NCI-H1048 (cell line): ENCODE measurements at places on chromosomes 16 and 17.

DNA sequence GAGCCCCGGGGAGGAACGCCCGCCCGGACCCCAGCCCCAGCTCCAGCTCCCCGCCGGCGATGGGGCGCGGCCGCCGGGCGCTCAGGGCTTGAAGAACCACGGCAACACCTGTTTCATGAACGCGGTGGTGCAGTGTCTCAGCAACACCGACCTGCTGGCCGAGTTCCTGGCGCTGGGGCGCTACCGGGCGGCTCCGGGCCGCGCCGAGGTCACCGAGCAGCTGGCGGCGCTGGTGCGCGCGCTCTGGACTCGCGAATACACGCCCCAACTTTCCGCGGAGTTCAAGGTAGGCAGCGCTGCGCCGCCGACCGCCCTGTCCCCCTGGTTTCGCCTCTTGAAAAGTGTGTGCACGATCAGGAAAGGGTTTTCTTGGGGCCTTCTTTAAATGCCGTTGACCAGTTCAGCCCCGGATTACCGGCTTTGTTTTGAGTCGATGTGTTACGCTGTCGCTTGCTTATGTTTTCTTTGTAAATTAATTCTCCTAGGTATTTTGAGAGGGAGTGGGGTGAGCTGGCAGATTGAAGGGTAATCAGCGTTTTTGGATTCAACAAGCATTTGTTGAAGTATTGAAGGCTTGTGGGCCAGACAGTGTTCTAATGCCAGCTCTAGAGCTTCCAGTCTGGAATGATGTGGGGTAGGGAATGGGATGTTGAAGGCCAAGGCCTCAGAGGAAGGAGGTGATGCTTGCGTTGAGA is 681 bp downstream of the USP43 start:
- DNase-seq: no peak

DNA sequence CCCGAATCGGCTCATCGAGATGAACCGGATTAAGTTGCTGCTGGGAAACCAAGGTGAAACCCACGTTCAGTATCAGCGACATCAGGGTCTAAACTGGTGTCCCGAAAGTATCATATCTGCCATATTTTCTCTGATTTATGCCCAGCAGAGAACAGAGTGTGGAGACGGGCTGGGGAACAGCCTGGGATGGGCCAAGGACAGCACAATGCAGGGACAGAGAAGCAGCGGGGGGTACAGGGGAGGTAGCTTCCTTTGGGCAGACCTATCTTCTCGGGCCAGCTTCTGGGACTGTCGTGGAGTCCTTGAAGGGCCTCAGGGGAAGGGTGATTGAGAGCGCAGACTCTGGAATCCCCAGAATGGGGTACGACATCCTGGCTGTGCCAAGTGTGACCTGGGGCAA is 17.5 kb upstream of the MLKL start:
- DNase-seq: no peak

- DNase-seq: no peak
These were observed 5.2 kb downstream of the GRB7 start for GRCh38 chr17:39742856-39743436.

DNA sequence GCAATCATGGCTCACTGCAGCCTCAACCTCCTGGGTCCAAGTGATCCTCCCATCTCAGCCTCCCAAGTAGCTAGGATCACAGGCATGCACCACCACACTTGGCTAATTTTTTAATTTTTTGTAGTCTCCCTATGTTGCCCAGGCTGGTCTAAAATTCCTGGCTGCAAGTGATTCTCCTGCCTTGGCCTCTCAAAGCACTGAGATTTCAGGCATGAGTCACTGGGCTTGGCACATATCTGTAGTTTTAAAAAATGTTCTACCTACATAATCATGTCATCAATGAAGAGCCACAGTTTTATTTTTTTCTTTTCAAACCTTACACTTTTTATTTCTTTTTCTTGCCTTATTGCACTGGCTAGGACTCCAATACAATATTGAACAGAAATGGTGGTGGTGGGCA is 33.1 kb upstream of the COL1A1 start:
- DNase-seq: no peak

DNA sequence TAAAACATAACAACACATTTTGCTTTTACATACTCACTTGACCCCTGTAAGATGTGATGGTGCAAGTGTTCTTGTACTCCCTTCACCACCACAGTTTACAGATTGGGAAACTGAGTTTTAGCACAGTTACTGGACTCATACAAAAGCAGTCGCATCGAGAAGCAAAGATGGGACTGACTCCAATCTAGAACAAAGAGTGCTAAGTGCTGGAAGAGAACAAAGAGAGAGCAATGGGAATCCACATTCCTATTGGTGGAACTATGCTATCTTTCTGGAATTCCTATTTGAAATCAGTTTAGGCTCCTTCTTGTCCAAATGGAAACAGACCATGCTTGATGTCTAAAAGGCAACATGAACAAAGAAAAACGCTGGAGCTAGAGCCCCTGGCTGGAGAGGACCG is 9.1 kb downstream of the TOM1L2 start:
- DNase-seq: no peak

- no peak for DNase-seq
These were observed 15.2 kb upstream of the MARCHF10 start for GRCh38 chr17:62823111-62823893.

GRCh38 chr16:2086812-2087747 is 39.3 kb downstream of the TSC2 start:
- no peak for DNase-seq

DNA sequence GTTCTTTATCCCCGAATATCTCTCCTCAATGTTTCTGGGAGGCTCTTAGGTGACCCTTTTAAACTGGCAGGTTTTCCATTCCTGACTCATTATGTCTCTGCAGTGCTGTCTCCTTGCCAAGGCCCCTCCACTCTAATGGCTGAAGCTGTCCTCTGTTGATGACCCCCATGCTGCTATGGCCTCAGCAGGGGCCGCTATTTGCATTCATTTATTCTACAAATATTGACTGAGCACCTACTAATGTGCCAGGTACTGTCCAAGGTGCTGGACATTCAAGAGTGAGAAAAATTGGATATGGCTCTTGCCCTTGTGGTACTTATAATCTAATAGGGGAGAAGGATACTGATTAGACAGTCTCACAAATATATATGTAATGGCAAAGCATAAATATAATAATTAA is 55.4 kb downstream of the GP2 start:
- DNase-seq: no peak

- DNase-seq: no peak
These were observed 231.2 kb downstream of the MSI2 start for GRCh38 chr17:57487573-57487972.

DNA sequence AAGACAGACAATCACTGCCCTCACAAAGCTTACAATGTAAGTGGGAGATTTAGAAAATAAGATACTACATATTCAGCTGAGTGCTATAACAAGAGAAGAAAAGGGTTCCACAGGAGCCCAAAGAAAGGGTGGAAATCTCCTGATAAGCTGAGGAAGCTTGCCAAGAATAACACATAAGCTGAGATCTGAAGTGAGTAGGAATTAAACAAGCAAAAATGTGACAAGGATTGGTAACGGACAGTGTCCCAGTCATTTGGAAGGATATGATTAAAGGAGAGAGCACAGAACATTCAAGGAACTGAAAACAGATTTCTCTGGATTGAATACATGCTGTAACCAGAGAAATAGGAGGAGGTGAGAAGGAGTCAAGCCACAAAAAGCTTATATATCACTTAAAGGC is 13.0 kb downstream of the CDYL2 start:
- no peak for DNase-seq

DNA sequence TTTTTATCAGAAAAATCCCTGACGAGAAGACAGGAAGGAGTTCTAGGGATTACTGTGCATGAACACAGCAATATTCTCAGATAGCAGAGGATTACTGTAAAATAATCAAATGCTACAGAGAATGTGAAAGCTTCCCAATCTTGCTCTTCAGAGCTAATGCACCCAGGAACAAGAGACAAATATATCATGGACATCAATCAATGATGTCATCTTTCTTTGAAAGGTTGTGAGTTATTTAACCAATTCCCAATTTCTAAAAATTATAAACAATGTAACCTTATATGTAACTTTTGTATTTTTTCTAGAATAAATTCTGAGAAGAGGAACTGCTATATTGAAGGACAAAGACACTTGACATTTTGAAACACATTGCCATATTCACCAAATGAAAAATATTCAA is 46.5 kb downstream of the BRD7 start:
- DNase-seq: no peak

GRCh38 chr17:35460354-35460851 is 11.8 kb upstream of the SLFN13 start:
- DNase-seq: no peak

DNA sequence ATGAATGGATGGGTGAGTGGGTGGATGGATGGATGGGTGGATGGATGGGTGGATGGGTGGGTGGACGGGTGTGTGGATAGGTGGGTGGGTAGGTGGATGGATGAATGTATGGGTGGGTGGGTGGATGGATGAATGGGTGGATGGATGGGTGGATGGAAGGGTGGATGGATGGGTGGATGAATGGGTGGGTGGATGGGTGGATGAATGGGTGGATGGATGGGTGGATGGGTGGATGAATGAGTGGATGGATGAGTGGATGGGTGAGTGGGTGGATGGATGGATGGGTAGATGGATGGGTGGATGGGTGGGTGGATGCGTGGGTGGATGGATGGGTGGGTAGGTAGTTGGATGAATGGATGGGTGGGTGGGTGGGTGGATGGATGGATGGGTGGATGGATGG is 13.2 kb upstream of the ATP2C2 start:
- no peak for DNase-seq

DNA sequence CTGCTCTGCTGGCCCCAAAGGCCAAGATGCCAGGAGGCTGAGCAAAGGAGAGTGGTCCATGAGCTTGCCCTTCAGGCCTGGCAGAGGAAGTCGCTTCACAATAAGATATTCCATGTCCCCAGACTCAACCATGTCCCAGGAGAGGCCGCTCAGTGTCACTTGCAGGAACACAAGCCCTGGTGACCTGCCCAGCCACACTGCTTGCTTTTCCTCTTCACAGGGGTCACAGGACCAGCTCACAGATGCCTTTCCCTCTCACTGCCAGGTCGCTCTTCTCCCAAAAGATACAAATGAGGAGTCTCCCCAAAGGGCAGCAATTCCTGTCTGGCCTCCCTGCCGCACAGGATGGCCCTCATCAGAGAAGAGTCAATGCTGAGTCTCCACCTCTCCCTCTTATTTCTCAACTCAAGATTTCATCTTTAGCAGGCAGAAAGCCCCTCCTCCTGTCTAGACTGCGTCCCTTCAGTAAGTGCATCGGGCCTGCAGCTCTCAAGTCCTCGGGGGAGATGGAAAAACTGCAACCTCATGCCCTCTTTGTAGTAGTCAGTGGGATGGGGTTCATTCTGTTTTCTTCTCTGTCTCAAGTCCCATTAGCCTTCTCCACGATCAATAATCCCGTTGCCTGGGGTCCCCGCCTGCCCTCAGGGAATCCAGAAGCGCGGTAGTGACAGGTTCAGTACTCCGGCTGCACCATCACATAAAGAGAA is 5.0 kb downstream of the JUP start:
- DNase-seq: no peak

GRCh38 chr16:53822936-53823529 is 119.1 kb downstream of the FTO start:
- DNase-seq: no peak

DNA sequence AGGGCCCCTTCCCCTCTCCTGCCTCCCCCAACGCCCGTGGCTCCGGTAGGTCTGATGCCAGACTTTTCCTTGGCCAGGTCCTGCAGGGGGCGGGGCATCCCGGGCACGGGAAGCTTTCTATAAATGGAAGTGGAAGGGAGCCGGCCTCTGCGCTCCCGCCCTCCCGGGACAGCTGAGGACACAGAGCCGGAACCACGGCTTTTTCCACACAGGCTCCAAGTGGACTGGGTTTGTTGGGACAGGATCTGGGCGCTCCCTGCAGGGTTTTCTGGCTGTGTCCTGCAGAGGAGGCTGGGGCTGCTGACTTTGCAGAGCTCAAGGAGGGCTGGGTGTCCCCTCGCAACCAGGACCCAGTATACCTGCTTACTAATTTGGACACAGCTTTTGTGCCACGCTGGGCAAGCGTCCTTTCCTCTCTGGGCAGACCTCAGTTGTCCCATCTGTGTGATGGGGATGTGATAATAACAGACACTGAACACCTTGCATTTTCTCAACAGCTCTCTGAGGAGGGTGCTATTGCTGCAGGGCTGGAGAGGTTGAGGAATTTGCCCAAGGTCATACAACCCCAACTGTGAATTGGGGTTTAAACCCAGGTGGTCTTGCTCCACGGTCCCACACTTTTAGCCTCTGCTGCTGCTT is 1.8 kb downstream of the TNS4 start:
- DNase-seq: peak; percentile 15

GRCh38 chr17:36072431-36073121 is 8.5 kb downstream of the CCL18 start:
- no peak for DNase-seq

DNA sequence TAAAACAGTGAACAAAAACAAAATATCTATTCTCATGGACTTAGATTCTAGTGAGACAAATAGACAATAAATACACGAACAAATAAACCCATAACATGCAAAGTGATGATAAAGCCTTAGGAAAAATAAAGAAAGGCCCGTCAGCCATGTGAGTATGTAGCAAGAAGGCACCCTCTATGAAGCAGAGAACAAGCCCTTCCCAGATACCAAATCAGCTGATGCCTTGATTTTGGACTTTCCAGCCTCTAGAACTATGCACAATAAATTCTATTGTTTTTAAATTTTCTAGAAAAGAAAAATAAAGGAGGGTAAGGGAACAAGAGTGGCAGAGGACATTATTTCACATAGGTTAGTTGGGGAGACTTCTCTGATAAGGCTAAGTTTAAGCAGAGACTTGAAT is 40.7 kb upstream of the SMURF2 start:
- DNase-seq: no peak

- no peak for DNase-seq
These were observed 190.2 kb upstream of the GSE1 start for GRCh38 chr16:85422632-85423550.

- no peak for DNase-seq
These were observed 43.9 kb downstream of the TSC2 start for GRCh38 chr16:2091547-2092255.

- DNase-seq: no peak
These were observed 301.7 kb upstream of the N4BP1 start for GRCh38 chr16:48911700-48912099.

DNA sequence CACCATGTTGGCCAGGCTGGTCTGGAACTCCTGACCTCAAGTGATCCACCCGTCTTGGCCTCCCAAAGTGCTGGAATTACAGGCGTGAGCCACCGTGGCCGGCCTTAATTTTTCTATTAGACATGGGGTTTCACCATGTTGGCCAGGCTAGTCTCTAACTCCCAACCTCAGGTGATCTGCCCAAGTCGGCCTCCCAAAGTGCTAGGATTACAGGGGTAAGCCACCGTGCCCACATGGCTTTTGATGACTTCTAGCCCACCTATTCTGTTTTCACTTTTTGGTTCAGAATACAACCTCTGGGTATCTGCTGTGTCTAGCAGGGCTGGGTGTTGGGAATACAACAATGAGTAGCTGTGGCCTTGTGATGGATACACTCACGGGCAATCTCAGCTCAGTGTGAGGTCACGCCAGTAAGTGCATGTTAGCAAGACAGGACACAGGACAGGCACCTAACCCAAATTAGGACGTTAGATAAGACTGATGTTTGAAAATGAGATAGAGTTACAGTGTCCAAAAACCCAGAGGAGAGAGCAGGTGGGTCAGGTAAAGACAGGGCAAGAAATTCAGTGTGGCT is 14.1 kb upstream of the YWHAE start:
- no peak for DNase-seq
